ENCODE measurements at places on chromosomes 7 and 10.

DNA sequence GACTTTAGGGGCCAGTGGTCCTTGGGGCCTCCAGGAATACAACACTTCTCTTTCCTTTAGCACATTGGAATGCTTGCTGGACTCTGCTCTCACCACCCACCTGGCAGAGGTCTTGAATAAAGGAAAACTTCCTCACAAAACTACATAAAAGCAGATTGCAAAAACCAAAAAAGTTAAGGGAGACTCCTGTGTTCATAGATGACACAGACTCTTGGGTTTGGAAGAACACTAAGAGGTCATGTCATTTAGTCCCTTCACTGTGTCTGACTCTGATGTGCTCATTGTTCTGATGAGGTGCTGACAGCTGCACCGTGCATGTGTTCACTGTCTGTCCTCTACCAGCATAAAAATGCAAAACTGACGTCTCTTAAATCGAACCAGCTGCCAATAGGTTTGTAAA lies 11.4 kb downstream of the BLNK start:
- DNase-seq = no peak

DNA sequence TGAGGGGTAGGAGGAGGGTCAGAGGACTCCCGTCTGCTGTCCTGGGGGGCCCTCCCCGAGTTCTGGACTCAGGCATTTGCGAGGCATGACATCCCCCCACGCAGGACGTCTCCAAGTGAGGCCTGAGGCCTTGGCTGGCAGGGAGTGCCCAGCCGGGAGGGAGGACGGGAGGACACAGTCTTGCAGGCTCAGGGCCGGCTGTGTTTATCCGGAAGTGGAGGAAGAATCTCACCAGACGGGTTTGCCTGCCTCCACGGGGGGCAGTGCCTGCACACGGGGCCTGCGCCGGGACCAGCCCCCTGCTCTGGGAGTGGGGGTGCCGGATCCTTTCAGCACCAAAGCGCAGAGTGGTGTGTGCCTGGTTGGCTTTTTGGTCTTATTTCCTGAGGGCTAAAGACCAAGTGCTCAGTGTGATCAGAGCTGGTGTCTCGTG lies 10.9 kb downstream of the PWWP2B start:
- no peak for DNase-seq

DNA sequence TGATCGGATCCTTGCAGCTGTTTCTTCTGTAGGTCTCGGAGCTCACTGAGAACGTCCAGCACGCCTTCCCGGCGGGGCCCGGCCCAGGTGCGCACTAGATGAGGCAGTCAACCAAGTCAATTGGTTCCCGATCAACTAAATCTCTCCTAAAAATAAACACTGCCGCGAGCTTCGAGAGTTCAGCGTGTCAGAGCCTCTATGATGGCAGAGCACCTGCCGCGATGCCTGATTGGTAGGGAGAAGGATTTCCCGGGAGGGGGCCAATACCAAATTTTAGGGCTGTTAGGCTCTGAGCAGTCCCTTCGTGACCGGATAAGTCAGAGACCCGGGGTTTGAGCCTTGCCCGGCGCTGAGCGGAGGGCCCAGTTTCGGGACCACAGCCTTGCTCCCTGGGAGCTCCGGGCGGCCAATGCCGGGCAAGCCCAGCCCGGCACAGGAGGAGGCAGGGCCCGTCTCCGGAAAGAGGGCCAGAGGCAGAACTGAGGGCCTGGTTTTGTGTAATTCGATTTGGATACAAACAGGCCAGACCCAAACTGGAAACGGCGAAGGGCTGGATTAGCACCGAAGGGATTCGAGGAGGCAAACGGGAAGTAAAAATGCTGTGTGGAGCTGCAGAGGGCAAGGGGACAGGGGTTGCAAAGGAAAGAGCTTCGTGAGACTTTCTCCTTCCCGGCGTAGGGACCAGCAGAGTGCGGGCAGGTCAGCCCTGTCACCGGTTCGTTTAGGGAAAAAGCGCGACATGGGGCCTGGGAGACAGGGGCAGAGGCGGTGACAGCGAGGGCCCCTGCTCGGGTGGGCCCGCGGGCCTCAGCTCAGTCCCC lies 569 bp downstream of the SLC26A5 start:
- DNase-seq = no peak

DNA sequence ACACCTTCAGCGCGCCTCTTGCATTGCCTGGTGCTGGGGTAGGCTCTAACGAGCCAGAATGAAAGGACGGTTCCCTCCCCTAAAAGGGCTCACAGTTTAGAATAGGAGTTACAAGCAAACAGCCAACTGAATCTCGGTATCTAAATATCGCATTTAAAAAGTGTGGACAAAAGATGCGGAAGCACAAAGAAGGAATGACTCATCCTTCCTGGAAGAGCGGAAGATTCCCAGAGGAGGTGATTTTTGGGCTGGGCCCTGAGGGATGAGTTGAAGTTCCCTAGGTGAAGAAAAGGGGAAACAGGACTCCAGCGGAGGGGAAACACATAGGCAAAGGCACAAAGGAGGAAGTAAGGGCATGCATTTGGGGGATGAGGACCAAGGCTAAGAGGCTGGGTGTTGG lies 29.9 kb downstream of the SRRM3 start:
- no peak for DNase-seq

- no peak for DNase-seq
Observed at GRCh38 chr7:146375170-146375569, 258.6 kb downstream of the CNTNAP2 start.

- DNase-seq = no peak
Observed at GRCh38 chr7:158811894-158812293, 17.4 kb downstream of the ESYT2 start.

DNA sequence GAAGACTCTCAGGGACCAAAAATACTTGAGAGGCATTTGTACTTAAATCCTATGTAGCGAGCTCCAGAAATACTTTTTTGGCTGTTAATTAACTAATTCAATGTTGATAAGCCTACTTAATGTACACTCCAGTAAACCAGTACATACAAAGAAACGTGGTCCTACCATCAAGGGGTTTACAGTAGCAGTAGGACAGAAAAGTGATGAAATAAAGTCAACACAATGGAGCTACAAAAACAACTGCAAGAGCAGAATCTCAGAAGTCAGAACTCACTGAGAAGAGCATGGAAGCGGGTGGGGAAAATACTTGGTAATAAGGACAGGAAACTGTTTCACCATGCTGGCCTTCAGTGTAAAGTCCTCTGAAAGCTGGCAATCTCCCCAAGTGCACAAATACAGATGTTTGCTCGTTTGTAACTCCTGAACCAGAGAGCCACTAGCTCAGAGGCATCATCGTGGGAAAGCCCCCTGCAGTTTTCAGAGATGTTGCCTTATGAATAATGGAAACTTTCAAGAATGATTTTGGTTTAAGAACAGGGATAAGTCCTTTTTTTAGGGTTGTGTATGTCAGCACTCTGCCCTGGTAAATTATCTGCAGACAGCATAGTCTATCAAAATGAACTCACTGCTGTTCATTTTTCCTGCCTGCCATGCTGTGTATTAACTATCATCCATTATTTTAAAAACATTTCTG lies 233.2 kb downstream of the SORCS1 start:
- DNase-seq = no peak

GRCh38 chr10:89062861-89063260 lies 72.3 kb downstream of the FAS start:
- DNase-seq = no peak

- DNase-seq = no peak
Observed at GRCh38 chr10:56469482-56469881, 108.4 kb upstream of the ZWINT start.

GRCh38 chr7:134415700-134416099 lies 43.2 kb downstream of the AKR1B1 start:
- DNase-seq = no peak

GRCh38 chr7:50640779-50641178 lies 75.6 kb upstream of the DDC start:
- DNase-seq = no peak

- DNase-seq = no peak
Observed at GRCh38 chr10:10630782-10631181, 386.9 kb upstream of the CELF2 start.

DNA sequence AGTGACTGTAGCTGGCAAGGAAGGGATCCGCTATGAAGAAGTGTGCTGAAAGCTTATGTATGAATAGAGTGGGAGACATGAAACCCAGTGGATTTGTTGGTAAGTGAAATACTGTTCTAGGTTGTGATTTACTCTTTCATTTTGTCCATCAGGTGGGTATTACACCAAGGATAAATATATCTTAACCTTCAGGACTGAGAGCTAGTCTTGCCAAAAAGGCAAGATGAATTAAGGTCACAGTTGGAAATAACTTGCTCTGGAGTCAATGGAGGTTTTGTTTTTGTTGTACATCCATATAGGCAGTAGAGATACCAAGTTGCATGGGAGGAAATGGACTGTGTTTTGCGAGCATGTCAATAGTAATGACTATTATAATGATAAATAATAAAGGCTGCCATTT lies 190.6 kb downstream of the TMEM178B start:
- DNase-seq = no peak

DNA sequence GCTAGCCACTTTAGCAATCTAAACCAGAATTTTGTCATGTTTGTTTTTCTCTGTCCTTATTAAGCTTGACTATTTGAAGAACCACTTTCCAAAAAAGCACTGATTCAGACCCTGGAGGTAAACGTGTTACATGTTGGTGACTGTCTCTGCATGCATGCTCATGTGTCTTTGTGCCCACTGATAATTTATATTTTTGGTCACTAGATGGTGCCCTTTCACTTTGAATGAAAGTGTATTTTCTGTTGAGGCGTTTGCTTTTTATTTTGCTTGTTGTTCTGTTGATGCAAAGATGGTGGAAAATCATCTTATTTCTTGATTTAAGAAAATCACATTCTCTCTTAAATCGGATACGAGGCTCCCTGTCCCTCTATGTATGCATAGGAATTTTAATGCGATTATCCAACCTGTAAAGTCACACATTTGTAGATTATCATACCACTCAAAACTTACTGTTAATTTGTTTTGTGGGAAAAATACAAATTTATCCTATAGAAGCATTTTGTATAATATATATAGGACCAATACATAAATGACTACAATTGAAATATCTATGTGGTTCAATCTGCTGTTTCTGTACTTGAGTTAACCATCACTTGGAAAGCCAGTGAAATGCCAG lies 269.3 kb downstream of the BICC1 start:
- peak; percentile 52 for DNase-seq

- DNase-seq = no peak
Observed at GRCh38 chr7:23467806-23468525, 2.3 kb downstream of the IGF2BP3 start.

DNA sequence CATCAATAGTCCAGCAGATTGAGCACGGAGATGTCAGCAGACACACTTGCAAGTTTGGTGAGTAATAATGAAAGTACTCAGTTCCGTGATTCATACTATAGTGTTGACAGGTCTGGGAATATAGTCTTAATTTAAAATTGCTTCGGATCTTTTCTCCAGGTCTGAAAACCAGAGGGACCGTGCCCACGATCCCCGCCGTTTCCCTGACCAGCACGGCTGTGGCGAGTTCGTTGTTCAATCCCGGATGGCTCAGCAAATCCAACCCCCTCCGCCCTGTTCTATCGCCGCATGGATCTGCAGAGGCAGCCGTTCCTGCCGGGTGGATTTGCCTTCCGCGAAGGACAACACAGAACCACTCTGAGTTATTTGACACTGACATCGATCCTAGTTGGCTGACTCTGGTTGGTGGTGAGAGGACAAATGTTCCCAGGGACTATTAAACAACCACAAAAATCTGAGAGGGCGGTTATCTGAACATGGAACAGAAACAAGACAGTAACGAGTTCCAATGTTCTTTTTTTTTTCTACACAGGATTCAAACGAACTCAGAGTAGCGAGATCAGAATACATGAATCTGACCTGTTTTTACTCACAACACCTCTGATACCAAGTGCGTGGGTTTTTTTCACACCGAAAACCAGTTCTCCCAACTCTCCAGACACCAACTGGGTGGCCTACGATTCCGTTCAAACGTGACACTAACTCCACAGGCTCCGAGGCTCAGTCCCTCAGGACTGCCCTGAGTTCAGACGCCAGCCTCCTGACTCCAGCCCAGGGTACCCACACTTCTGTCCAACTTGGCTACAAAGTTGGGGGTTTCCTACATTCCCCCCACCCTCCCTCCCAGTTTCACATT lies 52.7 kb downstream of the RBM17 start:
- DNase-seq = no peak

- DNase-seq = no peak
Observed at GRCh38 chr7:134527979-134528371, 608 bp downstream of the AKR1B10 start.

- no peak for DNase-seq
Observed at GRCh38 chr10:103681617-103682399, 173.6 kb downstream of the SH3PXD2A start.

GRCh38 chr10:77989081-77989724 lies 40.1 kb downstream of the POLR3A start:
- DNase-seq = no peak

Measured in Panc1 (cell line).